ENCODE measurements at places on chromosomes 3 and 15. TPM values are rescaled to one million over a fixed set of nuclear protein-coding genes. Genes with fewer than 3 reads are reported as not detected.

- no peaks in the 10 kb centered on the region for H3K4me1 ChIP-seq
- no peak overlapping the region for H3K4me3 ChIP-seq
- H3K27me3 ChIP-seq, result no peaks in the 10 kb centered on the region
- no peak overlapping the region for H3K27ac ChIP-seq
- peaks cover 100% of the 10 kb centered on the region for H3K36me3 ChIP-seq
Measured at GRCh38 chr3:139355891-139356290, 12.1 kb downstream of the MRPS22 start.

DNA sequence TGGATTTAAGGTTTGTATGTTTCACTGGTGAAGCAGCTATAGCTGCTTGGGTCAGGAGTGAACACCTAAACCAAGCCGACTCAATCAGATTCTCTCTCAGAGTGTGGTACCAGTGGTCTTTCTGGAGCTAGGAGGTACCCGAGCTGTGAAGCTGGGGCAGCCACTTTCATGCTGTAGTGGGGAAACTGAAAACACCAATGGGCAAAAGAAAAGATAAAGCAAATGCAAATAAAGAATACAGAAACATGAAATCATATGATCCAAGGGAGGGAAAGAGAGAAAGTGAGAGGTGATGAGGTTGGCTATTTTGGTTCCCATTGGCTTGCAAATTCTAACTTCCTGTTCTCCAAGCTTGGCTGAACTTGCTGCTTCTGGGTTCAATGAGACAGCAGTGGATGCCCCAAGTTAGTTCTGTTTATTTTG lies 212.3 kb upstream of the CFAP20DC start:
- H3K27me3 ChIP-seq, result no peaks in the 10 kb centered on the region
- no peaks in the 10 kb centered on the region for H3K4me1 ChIP-seq
- no peaks in the 10 kb centered on the region for H3K36me3 ChIP-seq
- DNase-seq, result no peak
- H3K4me3 ChIP-seq, result no peak overlapping the region
- no peak overlapping the region for H3K27ac ChIP-seq

DNA sequence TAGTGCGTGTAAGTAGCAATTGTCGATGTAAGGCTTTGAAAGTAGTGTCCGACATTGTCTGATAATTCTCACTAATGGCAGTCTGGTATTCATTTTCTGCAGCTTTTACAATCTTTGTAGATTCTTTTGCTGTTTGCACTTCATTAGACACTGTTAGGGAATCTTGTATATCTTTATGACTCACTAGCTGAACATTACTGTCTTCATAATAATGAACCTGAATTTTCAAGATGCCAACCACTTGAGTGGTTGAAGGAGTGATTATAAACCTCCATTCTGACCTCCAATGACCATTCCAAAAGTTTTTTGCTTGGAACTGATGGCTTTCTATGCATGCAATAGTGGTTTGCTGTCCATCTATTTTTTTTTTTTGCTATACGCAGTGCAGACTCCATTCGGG lies 76.4 kb upstream of the MFGE8 start:
- H3K27ac ChIP-seq, result no peak overlapping the region
- no peak overlapping the region for H3K4me3 ChIP-seq
- no peaks in the 10 kb centered on the region for H3K4me1 ChIP-seq
- H3K36me3 ChIP-seq, result no peaks in the 10 kb centered on the region

DNA sequence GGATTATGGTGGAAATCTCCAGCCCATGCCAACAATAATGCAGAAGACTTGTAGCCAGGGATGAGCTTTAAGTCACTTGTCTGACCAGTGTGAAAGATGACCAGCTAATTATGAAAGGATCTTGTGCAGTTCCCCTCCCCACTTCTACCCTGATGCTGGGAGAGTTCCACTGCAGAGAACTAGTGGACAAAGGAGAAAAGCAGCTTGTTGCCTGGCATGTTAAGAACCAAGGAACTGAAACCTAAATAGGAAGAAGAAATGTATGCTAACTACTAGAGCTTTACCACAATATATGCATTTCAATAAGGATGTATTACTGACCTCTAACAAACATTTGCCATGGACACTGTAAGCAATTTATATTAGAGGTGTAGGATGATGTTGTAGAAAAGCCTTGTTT lies 52.2 kb upstream of the CSTA start:
- no peaks in the 10 kb centered on the region for H3K4me1 ChIP-seq
- H3K27me3 ChIP-seq, result no peaks in the 10 kb centered on the region
- H3K27ac ChIP-seq, result no peak overlapping the region
- no peak overlapping the region for H3K4me3 ChIP-seq
- H3K36me3 ChIP-seq, result no peaks in the 10 kb centered on the region

GRCh38 chr3:152315623-152316022 lies 46.9 kb downstream of the MBNL1 start:
- no peaks in the 10 kb centered on the region for H3K27me3 ChIP-seq
- H3K4me3 ChIP-seq, result no peak overlapping the region
- peak overlapping the region; percentile 18 for H3K27ac ChIP-seq

DNA sequence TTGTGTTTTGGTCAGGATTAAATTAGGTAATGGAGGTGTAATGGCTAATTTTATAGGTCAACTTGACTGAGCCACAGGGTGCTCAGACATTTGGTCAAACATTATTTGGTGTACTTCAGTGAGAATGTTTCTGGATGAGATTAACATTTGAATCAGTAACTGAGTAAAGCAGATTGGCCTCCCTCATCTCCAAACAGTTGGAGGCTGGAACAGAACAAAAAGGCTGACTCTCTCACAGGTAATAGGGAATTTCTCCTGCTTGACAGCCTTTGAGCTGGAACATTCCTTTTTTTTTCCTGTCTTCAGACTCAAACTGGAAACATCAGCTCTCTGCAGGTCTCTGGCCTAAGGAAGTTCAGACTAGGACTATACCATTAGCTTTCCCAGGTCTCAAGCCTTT lies 280.7 kb downstream of the ZBTB20 start:
- H3K4me1 ChIP-seq, result no peaks in the 10 kb centered on the region
- no peaks in the 10 kb centered on the region for H3K27me3 ChIP-seq
- no peak for DNase-seq
- H3K4me3 ChIP-seq, result no peak overlapping the region

DNA sequence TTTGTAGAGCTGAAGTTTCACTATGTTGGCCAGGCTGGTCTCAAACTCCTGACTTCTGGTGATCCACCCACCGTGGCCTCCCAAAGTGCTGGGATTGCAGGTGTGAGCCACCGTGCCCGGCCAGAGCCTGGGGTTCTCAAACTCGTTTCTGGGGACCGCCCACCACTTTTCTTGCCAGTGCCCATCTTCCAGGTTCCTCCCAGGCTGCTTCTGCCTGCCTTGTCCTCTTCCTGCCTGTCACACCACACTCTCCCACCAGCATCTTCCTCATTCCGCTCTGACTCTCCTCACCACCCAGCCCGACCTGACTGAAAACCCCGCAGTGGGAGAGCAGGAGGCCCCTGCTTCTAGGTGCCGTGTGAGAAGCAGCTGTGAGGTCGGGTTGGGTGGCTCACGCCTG lies 3.1 kb upstream of the DYNLT2B start:
- no peak overlapping the region for H3K4me3 ChIP-seq
- peaks cover 25% of the 10 kb centered on the region for H3K4me1 ChIP-seq
- H3K27ac ChIP-seq, result no peak overlapping the region
- H3K27me3 ChIP-seq, result no peaks in the 10 kb centered on the region
- H3K36me3 ChIP-seq, result no peaks in the 10 kb centered on the region

Gene CLDND1
- total RNA-seq, result 87.0 TPM

Gene CCR2
- 2.1 TPM for total RNA-seq

Gene CYP8B1
- total RNA-seq, result not detected

Gene CHRNB4
- 0.09 TPM for total RNA-seq

All from esophagus squamous epithelium (tissue), 5 donors.